A673 (cell line): ENCODE measurements at places on chromosomes 7 and 10. TPM values are rescaled to one million over a fixed set of nuclear protein-coding genes. Genes with fewer than 3 reads are reported as not detected.

The POM121C gene
- 58.6 and 62.1 TPM in 2 replicates for total RNA-seq

The TRPV5 gene
- not detected in 2 replicates for total RNA-seq

The ZNF92 gene
- total RNA-seq: 24.3 and 24.6 TPM in 2 replicates

The SLC16A9 gene
- total RNA-seq: 2.9 and 3.0 TPM in 2 replicates

The AFAP1L2 gene
- not detected in 2 replicates for total RNA-seq

The ACHE gene
- 0.52 and 0.87 TPM in 2 replicates for total RNA-seq

The DLX5 gene
- 69.6 and 82.1 TPM in 2 replicates for total RNA-seq
